NCI-H187 (cell line): ENCODE measurements at places on chromosomes 11 and 22.

GRCh38 chr11:34308913-34309585, 48.8 kb downstream of the ABTB2 start:
- no peak for DNase-seq

GRCh38 chr11:6481012-6481923, at the start of the genes ARFIP2 and TIMM10B:
Gene ARFIP2, minus strand, starts transcription at chr11:6481331. Its CDS starts 910 bp downstream, at chr11:6480421.
Gene TIMM10B, plus strand, starts transcription at chr11:6481501. Its CDS starts 16 bp downstream, at chr11:6481517.
- DNase-seq, result peak; percentile 78

- DNase-seq, result no peak
These were observed 29.6 kb downstream of the DHCR7 start for GRCh38 chr11:71418643-71419042.

- peak; percentile 23 for DNase-seq
These were observed 21.2 kb downstream of the SLC5A12 start for GRCh38 chr11:26700574-26701235.

GRCh38 chr11:81174646-81175330, 1558.9 kb downstream of the FAM181B start:
- no peak for DNase-seq

GRCh38 chr11:35619855-35620640, 1.8 kb downstream of the FJX1 start:
- no peak for DNase-seq

DNA sequence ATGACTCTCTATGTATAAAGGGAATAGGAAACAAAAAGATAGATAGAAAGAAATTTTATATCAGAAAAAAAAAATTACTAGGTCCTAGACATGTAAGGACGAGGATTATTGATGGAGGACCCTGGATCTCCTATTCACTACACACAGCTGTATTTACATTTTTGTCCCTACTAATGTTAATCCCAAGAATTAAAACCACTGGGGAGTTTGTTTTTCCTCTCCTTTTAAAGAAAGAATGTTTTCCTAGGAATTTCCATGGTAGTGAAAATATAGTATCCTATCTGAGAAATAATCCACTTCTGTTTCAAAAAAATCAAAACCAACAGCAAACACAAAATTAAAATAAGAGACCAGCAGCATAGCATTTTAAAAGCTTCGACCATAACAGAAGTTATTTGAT, 41.1 kb downstream of the PDGFD start:
- no peak for DNase-seq

DNA sequence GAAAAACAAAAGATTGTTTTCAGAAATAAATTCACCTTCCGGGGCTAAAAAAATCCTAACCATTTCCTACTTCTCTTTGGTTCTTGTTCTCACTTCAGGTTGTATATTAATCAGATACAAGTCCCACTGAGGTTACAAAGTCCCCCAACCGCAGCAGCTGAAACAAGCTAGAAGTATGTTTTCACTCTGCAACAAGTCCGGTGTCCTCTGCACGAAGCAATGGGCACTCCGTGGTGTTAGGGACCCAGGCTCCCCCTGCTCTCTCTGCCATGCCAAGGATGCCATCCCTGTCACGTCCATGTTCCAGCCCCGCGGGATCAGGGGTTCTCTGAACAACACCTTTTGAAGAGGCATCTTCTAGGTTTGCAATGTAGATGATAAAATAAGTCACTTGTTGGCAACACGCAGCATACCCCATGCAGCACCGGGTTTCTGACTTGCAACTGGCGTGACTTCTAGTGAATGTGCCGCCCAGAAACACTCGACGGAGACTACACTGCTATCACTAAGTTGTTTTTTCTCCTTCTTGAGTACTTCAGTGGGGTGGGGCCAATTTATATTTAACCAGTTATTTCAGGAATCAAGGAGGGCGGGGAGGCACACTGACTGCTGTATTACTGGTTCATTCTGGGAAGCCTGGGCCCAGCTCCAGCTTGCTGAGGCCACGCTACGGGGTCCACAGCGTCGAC, 25.4 kb upstream of the GSTP1 start:
- DNase-seq, result no peak

- DNase-seq, result no peak
These were observed 55.2 kb downstream of the PPFIBP2 start for GRCh38 chr11:7569044-7569443.

GRCh38 chr11:131488238-131488637, 117.8 kb downstream of the NTM start:
- no peak for DNase-seq

GRCh38 chr22:19680287-19680881, 33.9 kb upstream of the SEPTIN5 start:
- DNase-seq, result no peak

DNA sequence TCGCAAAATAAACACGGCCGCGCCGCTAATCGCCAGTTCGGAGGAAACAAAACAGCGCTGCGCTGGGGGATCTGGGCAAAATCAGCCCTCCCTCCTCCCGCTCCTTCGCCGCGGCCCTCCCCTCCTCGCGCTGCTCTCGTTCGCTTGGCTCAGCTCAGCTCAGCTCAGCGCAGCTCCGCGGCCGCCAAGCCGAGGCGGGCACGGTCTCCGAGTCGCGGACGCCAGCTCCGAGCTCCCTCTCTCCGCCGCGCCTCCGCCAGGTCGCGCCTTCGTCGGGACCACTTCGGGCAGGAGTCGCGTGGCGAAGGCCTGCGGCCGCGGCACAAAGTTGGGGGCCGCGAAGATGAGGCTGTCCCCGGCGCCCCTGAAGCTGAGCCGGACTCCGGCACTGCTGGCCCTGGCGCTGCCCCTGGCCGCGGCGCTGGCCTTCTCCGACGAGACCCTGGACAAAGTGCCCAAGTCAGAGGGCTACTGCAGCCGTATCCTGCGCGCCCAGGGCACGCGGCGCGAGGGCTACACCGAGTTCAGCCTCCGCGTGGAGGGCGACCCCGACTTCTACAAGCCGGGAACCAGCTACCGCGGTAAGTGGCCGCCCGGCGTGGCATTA, at the start of gene SPON1:
TSS of gene SPON1 (plus strand) at position 162 of the 607 bp plus-strand sequence. CDS start at position 344, 182 bp downstream.
- no peak for DNase-seq
